ENCODE measurements at places on chromosomes 3 and 15.

GRCh38 chr3:33936171-33936920 is 137.9 kb downstream of the PDCD6IP start:
- DNase-seq, result no peak

- peak; percentile 91 for DNase-seq
These were observed 44.5 kb downstream of the NOX5 start for GRCh38 chr15:69058830-69059556.

GRCh38 chr3:124174910-124175874 is 183.3 kb upstream of the ROPN1 start:
- DNase-seq, result no peak

- no peak for DNase-seq
These were observed 11.0 kb downstream of the CHRNA7 start for GRCh38 chr15:32041294-32041693.

- DNase-seq, result no peak
These were observed 40.3 kb upstream of the TSC22D2 start for GRCh38 chr3:150367757-150368156.

DNA sequence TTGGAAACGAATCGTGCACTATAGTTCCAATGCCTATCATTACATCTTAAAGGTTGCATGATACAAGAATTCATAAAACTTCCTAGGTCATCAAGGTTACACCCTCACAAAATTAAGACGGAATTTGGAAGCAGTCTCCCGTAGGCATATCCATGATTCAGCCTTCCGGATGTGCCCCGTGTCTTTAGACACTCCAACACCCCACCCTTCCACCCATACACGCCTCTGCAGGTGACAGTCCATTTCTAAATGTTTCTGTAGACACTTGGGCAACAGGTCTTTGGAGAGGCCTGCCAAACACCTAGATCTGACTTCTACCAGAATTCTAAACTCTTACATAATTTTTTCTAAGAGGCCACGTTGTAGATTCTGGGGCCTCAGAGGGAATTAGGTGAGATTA is 49.8 kb downstream of the LDHAL6B start:
- no peak for DNase-seq

GRCh38 chr3:47291158-47291753 is 8.5 kb downstream of the KLHL18 start:
- DNase-seq, result no peak

- peak; percentile 33 for DNase-seq
These were observed 369.8 kb downstream of the TBC1D5 start for GRCh38 chr3:17372362-17373210.

- DNase-seq, result no peak
These were observed 77.5 kb downstream of the ATP10A start for GRCh38 chr15:25785641-25786025.

DNA sequence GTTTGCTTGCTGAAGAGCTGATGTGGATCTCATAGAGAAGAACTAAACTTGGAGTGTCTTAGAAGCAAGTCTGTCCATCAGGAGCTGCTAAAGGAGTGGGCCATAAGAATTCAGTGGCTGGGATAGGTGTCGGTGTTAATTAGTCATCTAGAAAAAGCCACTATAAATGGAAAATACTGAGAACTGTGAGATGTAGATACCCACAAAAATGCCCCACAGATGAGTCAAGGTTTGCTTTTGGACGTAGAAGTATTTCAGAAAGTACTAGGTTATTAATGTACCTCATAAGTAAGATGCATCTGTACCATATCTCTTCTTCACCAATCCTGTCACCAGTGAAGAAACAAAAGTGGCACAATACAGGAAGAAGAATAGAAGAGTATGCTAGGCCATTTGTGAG is 530.9 kb upstream of the TGFBR2 start:
- DNase-seq, result no peak

GRCh38 chr3:188711881-188712247 is 459.9 kb upstream of the TPRG1 start:
- no peak for DNase-seq

DNA sequence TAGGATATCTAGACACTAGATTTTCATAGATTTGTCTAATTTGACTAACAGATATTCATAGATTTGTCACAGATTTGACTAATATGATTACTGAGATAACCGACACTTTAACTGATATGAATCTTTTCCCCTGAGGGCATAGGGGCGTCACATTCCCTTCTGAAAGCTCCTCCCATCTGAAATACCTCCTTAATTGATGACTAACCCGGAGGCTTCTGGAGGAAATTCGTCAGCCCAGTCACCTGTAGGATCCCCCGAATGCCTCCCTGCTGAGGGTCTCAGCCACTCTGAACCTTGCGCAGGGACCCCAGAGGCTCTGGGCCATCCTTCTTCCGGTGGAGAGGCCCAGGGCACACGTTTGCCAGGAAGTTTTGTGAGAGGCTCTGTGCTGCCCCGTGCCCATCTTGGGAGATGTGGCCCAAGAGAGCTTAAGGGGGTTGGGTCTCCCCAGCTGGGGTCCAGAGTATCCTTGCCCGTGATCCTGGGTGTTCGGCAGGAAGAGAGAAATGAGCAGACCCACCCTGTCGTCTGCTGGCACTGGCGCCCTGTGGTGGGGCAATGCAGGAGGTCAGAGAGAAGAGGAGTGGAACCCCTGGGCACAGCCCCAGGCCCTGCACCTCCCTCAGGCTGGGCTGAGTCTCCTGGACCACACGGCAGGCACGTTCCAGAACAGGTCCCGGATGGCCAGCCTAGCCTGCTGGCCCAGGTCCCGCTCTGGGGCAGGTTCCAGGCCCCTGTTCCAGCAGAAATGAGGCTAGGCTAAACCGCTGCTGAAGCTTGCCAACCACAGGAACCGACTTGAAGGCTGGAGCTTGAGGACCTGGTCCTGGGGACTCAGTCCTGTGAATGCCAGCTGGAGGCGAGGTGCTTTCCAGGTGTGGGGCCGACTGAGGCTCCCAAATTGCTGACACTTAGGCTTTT is 1.7 kb downstream of the PLA2G4D start:
- peak; percentile 20 for DNase-seq

DNA sequence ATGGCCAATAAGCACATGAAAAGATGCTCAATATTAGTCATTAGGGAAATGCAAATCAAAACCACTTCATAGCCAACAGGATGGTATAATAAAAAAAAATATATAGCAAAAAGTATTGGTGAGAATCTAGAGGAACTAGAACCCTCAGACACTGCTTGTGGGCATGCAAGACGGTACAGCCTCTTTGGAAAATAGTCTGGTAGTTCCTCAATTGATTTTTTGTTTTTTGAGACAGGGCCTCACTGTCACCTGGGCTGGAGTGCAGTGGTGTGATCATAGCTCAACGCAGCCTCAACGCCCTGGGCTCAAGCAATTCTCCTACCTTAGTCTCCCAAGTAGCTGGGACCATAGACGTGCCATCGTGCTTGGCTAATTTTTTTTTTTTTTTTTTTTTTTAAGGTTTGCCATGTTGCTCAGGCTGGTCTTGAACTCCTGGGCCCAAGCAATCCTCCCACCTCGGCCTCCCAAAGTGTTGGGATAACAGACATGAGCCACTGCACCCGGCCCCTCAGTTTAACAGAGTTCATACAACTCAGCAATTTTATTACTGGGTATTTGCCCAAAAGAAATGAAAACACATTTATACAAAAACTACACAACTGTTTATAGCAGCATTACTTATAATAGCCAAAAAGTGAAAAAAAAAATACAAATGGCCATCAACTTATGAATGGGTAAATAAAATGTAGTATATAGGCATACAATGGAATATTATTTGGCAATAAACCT is 5.1 kb downstream of the PRC1 start:
- no peak for DNase-seq

- no peak for DNase-seq
These were observed 524.9 kb downstream of the RBMS3 start for GRCh38 chr3:29805757-29806156.

DNA sequence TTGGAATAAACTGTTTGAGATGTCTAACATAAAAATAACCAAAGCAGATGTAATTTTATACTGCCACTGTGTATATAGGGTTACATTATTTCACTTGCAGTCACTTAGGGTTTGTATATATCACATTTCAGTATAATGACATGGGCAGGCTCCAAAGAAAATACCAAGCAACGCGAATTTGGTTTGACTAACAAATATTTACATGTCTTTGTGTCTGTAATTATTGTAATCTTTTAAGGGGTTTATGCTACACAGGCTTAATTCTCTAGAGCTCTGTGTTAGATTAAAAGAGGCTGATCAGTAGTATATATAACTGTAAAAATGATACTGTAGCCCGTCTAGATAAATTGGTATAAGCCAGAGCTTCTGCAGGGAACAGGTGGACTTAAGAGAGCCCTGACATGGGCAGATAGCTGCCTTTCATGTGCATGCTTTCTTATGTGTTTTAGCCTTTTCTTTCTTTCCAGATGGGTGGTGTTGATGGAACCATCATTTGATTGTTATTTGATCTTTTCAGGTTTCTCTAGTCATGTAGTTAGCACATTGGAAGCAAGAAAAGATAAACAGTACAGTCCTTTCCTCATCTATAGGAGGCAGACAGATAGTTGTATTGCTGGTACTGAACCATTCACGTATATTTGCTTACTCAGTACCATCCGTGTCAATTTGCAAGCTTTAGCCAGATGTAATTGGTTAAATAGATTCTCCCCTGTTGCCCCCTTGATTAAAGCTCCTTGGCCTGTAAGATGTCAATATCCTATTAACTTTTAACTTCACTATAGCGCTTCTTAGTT is 86.1 kb downstream of the GALK2 start:
- no peak for DNase-seq

DNA sequence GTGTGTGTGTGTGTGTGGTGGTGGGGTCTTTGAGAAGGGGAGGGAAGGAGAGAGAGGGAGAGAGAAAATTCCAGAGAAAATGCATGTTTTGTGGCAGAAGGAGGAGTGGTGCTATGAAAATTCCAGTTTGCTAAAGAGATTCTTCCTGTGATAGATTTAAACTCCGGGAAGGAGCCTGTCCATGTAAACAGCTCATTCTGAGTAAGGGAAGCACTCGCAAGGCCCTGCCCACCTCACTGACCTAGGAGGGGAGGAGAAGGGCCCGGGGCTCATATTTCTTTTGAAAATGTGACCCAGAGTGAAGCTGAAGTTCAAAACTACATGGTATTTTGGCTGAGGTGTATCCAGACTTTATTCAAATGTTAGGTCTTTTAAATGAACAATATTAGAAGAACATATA is 41.3 kb downstream of the ADAMTSL3 start:
- DNase-seq, result no peak

GRCh38 chr3:105444725-105445124 is 78.0 kb downstream of the ALCAM start:
- no peak for DNase-seq

- DNase-seq, result no peak
These were observed 2.6 kb upstream of the ULK3 start for GRCh38 chr15:74845581-74845980.

DNA sequence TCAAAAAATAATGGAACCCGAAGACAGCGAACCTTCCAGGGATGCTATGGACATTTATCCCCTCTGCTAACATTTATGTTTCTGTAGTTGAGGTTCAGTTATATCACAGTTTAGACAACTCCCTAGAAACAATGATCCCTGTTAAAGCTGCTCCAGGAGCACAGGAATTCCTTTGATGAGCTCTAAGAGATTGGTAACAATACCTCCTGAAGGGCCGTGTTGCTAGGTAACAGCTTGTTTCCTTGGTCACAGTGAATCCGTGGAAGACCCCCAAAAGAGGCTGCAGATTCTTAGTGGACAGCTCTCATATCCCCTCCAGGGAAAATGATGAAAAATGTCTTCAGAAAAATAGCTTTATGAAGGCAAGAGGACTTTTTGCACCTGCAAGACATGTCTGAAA is 160.2 kb downstream of the SERPINI1 start:
- no peak for DNase-seq

GRCh38 chr3:160667452-160667851 is 9.5 kb upstream of the ARL14 start:
- no peak for DNase-seq

GRCh38 chr3:17314171-17314570 is 428.3 kb downstream of the TBC1D5 start:
- no peak for DNase-seq

DNA sequence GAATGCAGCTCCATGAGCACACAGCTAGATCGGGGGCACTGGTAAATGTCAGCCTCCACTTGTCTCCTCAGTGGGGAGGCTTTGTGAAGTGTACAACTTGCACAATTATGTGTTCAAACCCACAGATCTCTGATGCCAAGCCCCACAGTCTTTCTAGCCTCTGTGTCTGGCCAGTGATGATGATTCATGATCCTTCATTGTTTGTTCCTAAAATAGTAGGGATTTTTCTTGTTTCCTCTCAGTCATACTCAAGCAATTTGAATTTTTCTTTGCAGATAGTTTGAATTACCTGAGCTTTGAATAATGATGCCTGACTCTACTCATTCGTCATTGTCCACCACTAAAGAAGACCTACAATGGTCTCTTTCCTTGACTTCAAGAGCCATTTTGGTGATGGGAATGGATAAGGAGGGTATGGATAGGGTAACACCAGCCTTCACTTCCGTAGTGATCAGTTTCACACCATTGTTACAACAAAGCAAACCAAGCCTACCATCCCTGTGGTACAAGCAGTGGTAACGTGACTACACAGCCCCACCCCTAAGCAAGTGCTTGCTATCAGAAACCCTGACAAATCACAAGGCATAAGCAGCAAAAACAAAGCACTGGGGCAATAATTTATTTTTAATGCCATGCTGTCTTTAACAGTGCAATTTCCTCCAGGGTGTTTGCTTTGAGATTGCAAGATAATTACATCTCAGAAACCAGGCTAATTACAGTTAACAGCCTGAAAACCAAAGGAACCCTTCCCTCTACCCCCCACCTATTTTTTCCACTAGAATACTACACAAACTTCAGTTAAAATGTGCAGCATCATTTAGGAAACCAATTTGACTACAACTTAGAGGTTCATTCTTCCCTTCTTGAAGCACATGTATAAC is 114.1 kb upstream of the PPP2R3A start:
- DNase-seq, result peak; percentile 55

DNA sequence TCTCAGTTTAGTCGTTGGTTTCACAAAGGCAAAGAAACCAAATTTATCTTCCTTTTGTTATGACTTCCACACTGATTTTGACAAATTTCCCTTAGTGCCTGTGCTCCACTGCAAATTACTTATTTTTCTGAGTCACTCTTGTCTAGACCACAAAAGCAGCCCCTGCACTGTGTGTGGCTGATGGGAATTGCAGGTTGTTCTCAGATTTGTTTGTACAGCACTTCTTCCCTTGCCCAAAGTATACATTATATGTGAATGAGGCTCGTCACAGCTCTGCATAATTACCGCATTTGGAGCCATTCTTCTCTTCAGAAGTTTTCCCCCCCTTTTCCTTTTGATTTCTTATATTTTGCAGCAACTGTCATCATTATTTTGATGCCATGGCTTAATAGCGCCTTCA is 354.2 kb upstream of the IL12A start:
- DNase-seq, result no peak

GRCh38 chr15:60328852-60329443 is 68.8 kb downstream of the ANXA2 start:
- peak; percentile 41 for DNase-seq

All from AG20443 (cell line).